ENCODE measurements at places on chromosomes 6 and 20. TPM values are rescaled to one million over a fixed set of nuclear protein-coding genes. Genes with fewer than 3 reads are reported as not detected.

GRCh38 chr6:53202052-53202451 lies 53.4 kb upstream of the GCM1 start:
- DNase-seq, result no peak

GRCh38 chr20:40741507-40742106 lies 52.6 kb upstream of the MAFB start:
- DNase-seq, result no peak

- no peak for DNase-seq
Observed at GRCh38 chr6:158080849-158081656, 87.0 kb downstream of the SERAC1 start.

Gene CTSA
- polyA plus RNA-seq, result 118 TPM

Gene CD24
- 1,381 TPM for polyA plus RNA-seq

- DNase-seq, result no peak
Observed at GRCh38 chr20:59753836-59754235, 149.5 kb downstream of the PHACTR3 start.

DNA sequence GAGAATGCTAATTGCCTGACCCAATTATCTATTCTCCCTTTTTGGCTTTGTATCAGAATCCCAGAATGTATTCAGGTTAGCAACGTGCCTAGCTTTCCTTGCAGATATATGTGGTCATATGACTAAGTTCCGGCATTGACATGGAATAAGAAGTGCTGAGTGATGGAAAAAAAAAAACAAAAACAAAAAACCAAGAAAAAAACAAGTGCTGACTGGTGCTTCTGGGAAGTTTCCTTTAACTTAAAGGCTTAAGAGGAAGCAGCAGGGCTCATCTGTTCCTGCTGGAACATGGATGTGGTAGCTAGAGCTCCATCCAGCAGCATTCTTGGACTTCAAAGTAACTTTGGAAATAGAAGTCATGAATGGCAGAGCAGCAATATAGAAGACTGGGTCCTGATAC lies 10.4 kb upstream of the RPF2 start:
- no peak for DNase-seq

- no peak for DNase-seq
Observed at GRCh38 chr6:110528930-110529325, 52.5 kb upstream of the SLC22A16 start.

- DNase-seq, result no peak
Observed at GRCh38 chr20:37278966-37279590, 10.4 kb upstream of the MANBAL start.

GRCh38 chr6:53282234-53282633 lies 66.5 kb downstream of the ELOVL5 start:
- DNase-seq, result no peak

Gene SCRT2
- polyA plus RNA-seq, result not detected

Gene POU5F1
- polyA plus RNA-seq, result 1.9 TPM

Gene ARMH2
- not detected for polyA plus RNA-seq

DNA sequence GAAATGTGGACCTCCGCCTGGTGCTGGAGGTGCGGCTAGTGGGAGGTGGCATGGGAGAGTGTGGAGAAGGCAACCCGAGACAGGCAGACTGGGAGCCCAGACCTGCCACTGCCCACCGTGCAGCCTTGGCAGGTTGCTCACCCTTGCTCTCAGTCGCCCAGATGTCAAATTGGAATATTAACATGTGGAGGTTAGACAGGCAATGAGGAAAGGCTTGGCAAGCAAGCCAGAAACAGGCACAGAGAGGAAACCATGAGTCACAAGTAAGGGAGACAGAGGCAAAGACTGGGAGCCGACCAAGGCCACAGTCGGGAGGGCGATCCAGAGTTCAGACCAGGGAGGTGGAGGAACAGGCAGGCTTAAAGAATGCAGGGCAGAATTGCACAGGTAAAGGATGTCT lies 178.2 kb downstream of the FOXC1 start:
- no peak for DNase-seq

Gene NEDD9
- polyA plus RNA-seq, result 75.6 TPM

GRCh38 chr20:18394363-18394762 lies 72.5 kb downstream of the DZANK1 start:
- DNase-seq, result no peak

GRCh38 chr6:145147981-145148749 lies 587.2 kb downstream of the EPM2A start:
- DNase-seq, result no peak

Gene BTN3A1
- 19.2 TPM for polyA plus RNA-seq

- DNase-seq, result no peak
Observed at GRCh38 chr20:43238833-43239232, 49.1 kb upstream of the PTPRT start.

DNA sequence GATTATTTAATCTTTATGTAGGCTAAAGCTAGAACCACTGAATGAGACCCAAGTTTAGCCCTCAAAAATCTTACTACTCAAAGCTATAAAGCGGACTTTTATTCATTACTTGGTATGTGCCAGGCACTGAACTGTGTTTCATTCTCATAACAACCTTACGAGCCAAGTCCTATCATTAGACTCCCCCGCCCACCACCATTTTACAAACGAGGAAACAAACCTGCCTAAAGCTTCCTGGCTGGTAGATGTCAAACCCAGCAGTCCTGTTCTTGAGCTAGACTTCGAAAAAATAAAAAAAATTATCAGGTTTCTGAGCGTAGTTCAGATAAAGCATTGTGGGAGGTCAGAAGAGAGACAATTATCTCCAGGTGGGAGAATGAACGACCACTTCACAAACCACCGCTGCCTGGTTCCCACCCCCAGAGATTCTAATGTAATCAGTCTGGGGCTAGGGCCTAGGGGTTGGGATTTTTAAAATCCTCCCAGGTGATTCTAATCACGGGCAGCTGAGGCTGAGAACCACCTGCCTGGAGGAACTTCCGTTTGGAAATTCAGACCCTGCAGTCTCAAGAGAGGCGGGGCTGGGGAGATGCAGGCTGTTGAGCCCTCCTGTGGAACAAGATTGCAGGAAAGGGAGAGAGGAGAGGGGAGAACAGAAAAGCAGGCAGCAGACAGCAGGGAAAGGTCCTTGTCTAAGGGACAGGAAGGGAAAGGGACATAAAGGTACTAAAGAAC lies 8.6 kb downstream of the ADTRP start:
- DNase-seq, result no peak

GRCh38 chr20:39105551-39105950 lies 143.4 kb downstream of the DHX35 start:
- no peak for DNase-seq

Gene CST2
- not detected for polyA plus RNA-seq

DNA sequence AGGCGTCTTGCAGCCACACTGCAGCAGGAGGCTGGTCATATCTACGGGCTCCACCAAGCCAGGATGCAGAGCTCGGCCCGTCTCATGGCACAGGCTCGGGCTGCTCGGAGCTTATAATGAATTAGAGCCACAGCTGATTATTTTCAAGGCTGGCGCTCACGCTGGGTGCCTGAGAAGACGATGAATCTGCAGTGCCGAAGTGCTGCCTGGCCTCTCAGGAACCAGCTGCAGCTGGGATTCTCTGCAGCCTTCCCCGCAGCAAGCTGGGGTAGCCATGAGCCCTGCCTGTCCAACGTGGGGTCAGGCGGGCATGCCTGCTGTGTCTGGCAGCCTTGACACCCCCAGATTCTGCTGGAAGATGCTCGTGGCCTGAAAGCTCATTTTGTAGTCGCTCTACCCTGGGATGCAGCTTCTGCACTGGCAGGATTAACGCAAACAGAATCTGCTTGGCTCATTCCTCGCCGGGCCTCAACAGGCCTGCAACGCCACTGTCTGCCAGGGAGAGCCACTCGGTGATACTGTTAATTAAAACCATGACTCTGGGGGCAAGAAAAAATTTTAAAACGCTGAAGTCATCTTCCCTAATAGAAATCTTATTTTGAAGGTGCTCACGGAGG lies 104.3 kb downstream of the CDH26 start:
- DNase-seq, result no peak

Gene OSER1
- 52.7 TPM for polyA plus RNA-seq

Gene LTB
- 2.3 TPM for polyA plus RNA-seq

- DNase-seq, result no peak
Observed at GRCh38 chr6:135145063-135145800, 35.9 kb upstream of the MYB start.

- DNase-seq, result no peak
Observed at GRCh38 chr6:16236631-16237199, 1.7 kb upstream of the GMPR start.

GRCh38 chr6:7765575-7766325 lies 39.9 kb downstream of the BMP6 start:
- DNase-seq, result no peak

Gene HSF2
- 35.1 TPM for polyA plus RNA-seq

GRCh38 chr20:6705926-6706548 lies 61.4 kb upstream of the BMP2 start:
- no peak for DNase-seq

Gene FOXP4
- 31.5 TPM for polyA plus RNA-seq

- no peak for DNase-seq
Observed at GRCh38 chr6:22271081-22271480, 25.8 kb downstream of the PRL start.

GRCh38 chr6:157494132-157494710 lies 113.2 kb downstream of the ZDHHC14 start:
- DNase-seq, result no peak

- DNase-seq, result no peak
Observed at GRCh38 chr6:113461153-113461932, 395.8 kb upstream of the MARCKS start.

DNA sequence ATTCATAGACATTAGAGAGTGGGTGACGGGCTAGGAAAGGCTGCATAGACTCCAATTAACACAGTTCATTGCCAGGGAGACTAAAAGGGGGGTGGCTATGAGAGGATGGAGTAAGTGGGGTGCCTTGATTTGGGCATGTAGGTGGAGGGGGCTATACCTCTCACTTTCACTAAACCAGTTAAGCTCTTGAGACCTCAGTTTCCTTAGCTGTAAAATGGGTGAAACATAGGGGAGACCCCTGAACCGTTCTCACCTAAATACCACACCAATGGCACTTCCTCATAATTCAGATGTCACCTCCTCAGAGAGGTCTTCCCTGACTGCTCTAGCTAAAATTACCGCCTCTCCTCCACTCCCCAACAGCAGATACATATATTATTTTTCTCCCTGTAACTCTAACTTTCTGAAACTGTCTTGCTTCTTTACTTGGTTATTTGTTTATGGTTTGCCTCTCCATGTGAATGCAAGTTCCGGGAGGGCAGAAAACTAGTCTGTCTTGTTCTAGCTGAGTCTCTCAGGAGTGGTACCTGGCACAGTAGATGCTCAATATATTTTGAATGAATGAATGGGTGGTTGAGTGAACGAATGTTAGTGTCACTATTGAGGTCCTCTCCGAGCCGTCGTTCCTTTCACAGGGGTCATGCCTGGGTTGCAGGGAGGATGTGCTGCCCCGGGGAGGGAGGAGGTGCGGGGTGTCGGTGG lies 615 bp upstream of the EYA2 start:
- DNase-seq, result no peak

Gene ESR1
- polyA plus RNA-seq, result 0.60 TPM

DNA sequence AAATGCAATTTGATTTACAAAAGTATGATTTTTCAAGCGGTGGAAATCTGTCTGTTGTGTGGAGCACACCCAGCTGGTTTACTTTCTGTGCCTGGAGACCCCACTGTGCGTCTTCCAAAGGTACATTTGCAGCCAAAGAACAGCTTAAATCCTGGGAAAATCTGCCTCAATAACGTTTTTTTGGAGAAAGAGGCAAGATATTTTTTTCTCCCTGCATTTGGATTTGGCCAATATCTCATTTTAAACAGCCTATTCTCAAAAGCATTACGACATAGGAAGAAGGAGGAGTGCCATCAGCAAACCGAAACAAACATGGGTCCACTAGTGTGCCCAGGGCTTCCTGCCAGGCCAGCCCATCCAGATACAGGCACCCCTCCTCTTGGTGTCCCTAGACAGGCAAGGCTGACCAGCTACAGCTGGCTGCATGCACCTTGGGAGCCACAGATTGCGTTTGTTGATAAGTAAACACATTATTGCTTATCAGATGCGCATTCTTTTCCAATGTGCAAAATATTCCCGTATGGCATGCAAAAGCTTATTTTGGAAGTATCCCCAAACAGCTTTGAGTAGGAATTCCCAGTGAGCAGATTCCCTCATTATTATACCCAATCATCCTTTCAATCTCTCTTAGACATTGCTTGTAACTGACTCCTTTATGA lies 184.5 kb upstream of the MARCKS start:
- DNase-seq, result no peak

DNA sequence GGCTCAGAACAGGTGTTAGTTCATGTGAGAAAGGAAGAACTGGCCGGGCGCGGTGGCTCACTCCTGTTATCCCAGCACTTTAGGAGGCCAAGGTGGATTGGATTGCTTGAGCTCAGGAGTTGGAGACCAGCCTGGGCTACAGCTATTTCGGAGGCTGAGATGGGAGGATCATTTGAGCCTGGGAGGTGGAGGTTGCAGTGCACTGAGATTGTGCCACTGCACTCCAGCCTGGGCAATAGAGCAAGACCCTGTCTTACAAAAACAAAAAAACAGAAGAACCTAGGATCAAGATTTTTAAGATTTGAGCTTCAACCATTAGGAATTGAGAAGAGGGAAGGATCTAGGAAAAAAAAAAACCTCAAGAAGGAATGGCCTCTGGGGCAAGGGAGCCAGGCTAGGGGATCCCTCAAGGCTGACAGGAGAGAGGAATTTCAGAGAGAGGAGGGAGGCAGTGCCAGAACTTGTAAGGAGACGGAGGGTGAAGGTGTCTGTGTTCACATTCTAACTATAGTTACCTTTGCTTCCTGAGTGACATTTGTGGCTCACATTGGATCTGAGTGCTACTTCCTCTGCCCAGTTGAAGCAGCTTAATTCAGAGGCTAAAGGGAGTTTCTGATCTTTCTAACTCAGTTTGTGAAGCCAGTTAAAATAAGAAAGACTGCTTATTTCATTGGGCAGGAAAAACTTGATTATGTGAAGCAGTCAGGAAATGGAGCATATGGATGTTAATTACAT lies 26.1 kb downstream of the CHMP4B start:
- DNase-seq, result no peak

DNA sequence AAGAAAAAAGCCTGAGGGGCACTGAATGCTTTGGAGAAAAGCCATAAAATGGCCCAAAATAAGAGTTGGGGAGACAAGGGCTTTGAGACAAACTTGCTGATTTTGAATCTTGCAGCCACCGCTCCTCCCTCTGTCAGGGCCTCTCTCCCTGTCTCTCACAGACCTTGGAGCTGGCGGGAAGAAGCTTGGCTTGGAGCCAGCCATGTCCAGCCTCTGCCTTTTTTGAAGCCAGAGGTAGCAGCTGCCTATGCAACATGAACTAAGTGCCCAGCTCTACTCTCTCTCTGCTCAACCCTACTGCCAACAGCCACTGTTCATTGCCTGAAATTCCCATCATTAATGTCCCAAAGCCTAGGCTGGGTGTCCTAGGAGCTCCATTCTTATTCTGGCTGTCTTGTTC lies 63.7 kb upstream of the CTNNBL1 start:
- DNase-seq, result no peak

Data from right renal pelvis (tissue), 4 donors.